RWPE2 (cell line): ENCODE measurements at places on chromosomes 1 and 21.
A peak's percentile ranks its signal among the peaks of the same experiment; 100 is the strongest.

GRCh38 chr1:116889380-116889779, 20.3 kb upstream of the PTGFRN start:
- no peak for DNase-seq

DNA sequence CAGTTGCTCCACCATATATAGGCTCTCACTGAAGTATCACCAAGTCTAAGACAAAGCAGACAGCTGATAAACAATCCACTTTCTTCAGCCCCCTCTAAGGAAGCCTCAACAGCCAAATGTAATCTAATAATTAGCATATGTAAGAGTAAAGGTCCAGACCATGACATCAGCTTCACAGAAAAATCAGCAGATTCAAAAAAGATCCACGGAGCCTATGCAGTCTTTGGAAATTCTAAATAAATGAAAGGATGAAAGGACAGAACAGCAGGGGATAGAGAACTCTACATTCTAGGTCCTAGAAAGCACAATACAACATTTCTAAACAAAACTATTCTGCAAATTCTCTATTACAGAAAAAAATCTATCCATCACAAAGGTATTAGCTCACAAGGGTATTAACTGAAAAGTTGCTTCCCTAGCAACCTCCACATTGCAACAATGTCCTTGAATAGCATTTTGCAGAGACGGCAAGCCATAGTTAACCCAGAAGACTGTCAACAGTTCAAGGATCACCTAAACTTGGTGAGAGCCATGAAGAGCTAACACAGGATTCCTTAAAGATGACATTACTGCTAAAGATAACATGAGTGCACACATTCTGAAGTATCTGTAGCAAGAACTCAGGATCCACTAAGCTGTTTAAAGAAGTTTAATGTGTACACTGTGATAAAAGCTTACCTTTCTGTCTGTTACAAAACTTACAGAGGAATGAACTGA, 74.3 kb downstream of the SIPA1L2 start:
- no peak for DNase-seq

DNA sequence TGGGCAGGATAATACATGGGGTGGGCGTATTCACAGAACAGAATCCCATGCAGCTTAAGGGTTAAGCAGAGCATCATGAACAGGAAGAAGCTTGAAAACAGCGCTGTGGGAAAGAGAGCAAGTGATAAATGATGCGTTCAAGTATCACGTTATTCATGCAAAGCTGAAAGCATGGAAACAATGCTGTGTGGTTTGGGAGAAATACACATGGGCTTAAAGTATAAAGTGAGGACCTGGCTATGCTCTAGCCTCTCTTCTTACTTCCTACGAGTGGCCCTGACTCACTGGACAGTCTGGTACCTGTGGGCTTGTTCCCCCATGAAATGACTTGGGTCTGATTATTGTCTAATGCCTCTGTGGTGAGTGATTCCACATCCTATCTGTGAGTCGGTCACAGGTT, 25.7 kb downstream of the TMPRSS2 start:
- DNase-seq: no peak

- no peak for DNase-seq
Observed at GRCh38 chr1:226820941-226821718, 49.3 kb upstream of the PSEN2 start.

DNA sequence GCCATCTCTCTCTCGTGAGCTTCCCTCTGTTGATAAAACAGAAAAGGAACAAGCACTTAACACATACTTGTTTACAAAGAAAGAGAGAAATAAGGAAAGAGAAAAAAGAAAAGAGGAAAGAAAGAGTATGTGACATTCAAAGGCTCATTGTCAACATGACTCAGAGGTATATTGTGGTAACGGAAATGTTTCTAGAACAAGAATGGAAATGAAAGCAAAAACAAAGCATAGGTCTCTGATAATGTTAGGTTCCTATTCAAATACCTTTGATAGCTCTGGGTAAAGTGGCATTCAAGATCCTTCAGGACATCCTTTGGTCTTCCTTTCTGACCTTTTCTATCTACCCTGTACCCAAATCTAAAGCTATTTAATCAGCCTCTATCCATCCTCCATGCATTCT, 67.4 kb upstream of the DMRTA2 start:
- no peak for DNase-seq

DNA sequence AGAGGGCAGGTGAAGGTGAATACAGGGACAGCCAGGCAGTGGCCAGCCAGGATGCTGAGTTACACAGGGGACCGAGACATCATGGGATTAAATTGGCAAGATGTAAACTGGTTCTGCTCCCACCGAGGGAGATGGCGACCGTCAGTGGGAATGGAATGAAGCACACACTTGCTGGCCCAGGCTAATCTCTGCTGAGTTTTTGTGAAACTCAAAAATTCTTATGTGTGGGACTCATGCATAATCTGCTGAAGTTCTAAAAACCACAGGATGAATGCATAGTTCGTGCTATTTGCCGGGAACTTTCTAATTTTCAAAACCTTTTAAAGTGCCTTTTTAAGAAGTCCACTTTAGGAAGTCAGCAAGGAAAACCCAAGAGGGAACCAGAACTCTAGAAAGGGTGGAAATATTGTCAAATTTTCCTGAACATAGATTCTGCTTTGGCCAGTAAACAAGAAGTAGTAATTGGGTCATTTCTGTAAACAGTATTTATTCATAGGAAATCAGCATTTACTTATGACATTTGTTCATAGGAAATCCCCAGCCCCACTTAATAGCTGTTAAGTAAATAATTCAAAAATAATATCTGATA, 85.4 kb upstream of the ROR1 start:
- DNase-seq: no peak

DNA sequence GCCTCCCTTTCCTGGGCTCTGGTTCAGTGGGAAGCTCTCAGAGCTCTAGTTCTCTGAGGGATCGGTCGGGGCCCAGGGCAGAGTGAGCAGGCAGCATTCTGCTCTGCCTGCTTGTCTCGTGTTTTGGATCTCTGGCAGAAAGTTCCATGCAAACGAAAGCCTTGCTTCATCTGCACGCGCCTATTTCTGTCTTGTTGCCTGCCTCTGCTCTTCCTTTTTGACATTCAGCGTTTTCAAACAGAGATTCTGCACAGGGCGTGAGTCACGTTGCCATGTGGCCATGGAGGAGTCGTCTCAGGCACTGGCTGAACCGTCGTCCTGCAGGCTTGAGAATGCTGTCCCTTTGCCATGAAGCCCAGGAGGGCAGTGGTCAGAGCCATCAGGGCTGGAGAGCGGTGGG, 20.3 kb downstream of the AJAP1 start:
- no peak for DNase-seq

DNA sequence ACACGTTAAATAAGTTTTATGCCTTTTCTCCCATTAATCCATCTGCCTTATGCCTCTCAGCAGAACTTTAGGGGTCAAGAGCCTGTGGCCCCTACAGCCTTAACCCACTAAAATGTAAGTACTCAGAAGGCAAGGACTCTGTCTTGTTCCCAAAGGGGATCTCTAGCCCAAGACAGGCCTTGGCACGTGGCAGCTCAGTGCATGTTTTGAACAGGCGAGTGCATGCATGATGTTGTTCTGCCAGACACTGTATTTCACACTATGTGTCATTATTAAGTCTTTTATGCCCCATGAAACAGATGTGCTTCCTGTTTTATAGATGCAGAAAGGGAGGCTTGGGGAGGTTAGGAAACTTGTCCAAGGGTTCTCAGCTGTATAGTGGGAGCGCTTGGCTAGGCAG, 102.8 kb downstream of the ETS2 start:
- no peak for DNase-seq

GRCh38 chr21:15695241-15695640, 34.5 kb upstream of the USP25 start:
- no peak for DNase-seq

- DNase-seq: no peak
Observed at GRCh38 chr1:53244141-53244540, 5.8 kb upstream of the MAGOH start.

DNA sequence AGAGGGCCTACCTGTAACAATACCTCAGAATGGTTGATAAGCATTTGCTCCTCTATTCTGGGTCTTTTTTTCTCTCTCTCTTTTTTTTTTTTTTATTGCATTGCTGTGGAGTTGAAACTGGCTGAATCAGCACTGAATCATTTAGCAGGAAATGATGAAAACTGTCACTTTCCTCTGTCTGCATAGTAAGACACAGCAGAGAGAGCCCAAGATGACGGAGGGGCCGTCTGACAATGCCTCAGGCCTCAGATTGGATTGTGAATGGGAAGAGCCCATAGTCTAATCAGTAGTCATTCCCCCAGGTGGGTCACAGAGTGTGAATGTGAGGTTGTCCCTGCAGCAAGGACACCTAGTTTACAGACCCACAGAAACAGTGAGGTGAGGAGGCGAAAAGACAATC, 193.2 kb upstream of the PLXNA2 start:
- no peak for DNase-seq

GRCh38 chr1:215992620-215993019, 425.5 kb downstream of the KCTD3 start:
- no peak for DNase-seq

GRCh38 chr1:25808481-25809244, 8.7 kb downstream of the SELENON start:
- DNase-seq: no peak

GRCh38 chr1:39134768-39135333, 69.6 kb upstream of the MACF1 start:
- no peak for DNase-seq

GRCh38 chr1:19949016-19949415, 25.6 kb upstream of the PLA2G2E start:
- DNase-seq: peak; percentile 78

DNA sequence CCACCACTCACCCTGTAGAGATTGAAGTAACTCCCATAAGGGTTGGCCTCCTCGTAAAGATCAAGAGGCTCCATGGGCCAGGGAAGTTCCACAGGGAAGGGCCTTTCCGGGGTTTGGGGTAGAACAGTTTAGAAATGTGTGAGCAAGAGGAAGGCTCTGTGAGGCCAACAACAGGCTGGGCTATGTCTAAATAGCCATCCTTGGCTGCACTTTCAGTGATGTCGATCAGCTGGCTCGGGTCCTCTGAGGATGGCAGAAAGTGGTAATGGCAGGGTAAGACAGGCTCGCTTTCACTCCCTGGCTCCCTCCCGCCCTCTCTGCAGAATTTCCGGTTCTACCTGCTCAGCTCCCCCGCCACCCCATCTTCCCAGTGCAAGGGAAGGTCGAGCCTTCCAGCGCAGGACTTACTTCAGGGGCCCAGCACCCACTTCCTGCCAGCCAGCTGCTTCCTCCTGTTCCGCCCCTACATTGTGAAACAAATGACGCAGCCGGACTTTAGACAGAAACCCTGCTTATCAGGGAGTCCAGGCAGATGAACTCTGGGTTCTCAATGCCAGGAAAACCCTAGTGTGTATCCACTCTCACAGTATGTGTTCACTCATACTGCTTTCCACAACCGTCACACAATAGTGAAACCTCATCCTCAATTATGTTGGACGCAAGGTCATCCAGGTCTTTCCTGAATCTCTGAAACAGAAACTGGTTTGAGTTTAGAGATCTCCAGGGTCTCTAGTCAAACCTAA, 7.3 kb downstream of the F11R start:
- DNase-seq: peak; percentile 95

- DNase-seq: no peak
Observed at GRCh38 chr1:35603941-35604340, 30.8 kb downstream of the TFAP2E start.

GRCh38 chr1:241109039-241109438, 248.0 kb downstream of the RGS7 start:
- DNase-seq: no peak

DNA sequence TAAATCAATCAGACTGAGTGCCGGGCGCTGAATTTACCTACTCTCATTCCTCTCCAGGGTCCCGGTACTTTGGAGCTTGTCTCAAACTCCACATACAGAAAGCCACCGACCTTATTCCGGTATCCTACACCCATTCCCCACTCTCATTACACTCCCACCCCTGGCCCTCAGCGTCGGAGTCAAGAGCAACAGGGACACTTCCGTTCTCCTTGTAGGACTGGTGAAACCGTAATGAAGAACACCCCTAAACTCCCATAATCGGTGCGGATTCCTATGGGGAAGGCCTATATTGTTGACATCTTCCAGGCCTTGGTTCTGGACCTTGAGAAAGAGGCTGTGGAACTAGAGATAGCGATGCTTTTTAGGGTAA, 798 bp downstream of the ZBED6 start:
- no peak for DNase-seq

DNA sequence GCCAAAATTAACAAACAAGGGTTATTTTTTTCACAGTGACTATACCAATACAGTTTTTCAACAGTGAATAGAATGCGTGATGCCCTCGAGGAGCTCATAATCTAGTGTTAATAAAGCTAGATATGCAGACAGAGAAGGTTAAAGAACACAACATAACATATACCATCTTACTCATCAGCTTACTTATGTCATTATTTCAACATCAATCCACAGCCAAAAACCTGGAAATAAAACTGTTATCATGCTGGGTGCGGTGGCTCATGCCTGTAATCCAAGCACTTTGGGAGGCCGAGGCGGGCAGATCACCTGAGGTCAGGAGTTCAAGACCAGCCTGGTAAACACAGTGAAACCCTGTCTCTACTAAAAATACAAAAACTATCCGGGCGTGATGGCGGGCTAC, 6.1 kb downstream of the STX6 start:
- no peak for DNase-seq

- no peak for DNase-seq
Observed at GRCh38 chr1:154342836-154343472, 17.6 kb downstream of the ATP8B2 start.

DNA sequence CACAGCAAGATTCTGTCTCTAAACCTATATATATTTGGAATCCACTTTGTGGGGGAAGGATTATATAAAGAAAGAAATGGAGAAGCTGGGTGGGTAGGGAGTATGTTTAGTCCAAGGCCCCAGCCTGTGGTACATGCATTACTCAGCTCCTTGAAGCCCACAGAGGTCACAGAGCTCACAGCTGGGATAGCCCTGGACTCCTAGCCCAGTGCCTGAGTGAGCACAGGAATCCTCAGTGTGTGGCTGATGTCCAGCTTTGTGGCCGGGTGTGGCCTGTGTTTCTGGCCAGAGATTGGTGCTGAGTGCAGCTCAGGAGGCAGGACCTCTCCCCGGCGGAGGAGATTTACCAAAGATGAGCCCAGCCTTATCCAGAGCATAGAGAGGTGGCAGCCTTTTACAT, 7.6 kb downstream of the CAPN9 start:
- no peak for DNase-seq

DNA sequence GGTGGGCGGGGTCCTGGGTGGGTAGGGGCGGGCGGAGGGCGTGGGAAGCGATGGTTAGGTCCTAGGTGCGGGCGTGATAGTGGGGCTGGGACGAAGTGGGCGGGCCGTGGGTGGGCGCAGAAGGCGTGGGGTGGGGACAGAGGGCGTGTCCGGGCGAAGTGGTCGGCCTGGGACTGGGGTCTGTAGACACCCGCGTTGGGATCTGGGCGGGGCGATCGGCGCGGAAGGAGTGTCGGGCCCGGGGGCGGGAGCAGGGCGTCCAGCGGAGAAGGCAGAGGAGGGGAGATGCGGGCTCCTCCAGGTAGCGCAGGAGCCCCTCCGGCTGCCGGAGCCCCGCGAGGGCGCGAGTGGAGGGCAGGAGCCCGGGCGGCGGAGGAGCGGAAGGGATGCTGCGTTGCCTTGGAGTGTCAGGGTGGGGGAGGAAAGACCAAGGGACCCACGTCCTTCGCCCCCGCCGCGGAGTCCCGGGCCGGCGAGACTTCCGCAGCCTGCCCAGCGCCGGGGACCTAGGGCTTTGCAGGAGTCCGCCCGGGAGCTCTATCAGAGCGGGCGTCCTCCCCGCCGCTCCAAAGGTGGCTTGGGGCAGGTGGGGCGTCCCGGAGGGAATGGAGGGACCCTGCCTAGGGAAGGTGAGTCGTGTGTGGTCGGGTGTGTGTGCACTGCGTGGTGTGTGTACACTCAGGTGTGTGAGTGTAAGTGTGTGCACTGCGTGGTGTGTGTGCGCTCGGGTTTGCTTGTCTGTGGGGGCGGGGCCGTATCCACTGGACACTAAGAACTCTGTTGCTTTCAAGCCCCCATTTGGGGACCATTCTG, 27.0 kb upstream of the PRSS38 start:
- DNase-seq: peak; percentile 56

GRCh38 chr1:61420243-61420642, 304.7 kb downstream of the TM2D1 start:
- DNase-seq: no peak
